ENCODE measurements at places on chromosomes 12 and 14.

- DNase-seq = no peak
Observed at GRCh38 chr12:42756841-42757623, 167.5 kb upstream of the PRICKLE1 start.

DNA sequence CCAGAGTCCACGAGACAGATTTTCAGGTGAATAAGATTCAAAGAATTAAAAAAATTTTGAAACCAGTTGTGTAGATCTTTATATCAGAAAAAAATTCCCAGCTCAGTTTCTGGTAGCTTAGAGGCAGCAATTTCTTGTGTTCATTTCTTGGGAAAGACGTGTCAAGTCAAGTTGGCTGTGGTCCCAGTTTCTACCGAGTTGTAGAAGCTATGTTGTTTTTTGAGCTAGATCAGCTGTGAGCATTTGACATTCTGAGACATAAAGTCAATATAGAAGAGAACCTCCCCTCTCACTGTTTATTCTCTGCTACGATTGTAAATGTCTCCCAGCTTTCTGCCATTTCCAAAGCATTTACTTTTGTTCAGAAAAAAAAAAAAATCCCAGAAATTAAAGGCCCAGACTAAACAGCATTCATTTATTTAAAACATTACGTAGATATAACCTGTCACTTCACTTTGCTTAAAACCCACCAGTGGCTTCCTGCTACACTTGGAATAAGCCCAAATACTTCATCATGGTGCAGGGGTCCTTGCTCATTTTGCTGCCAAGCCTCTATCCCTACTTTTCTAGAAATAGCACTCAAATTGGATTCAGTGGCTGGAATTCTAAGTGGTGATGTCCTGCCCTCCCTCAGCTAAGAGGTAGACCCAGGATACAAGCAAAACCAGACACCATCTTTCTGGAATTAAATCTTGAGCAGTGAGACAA lies 20.6 kb upstream of the PYGL start:
- no peak for DNase-seq

DNA sequence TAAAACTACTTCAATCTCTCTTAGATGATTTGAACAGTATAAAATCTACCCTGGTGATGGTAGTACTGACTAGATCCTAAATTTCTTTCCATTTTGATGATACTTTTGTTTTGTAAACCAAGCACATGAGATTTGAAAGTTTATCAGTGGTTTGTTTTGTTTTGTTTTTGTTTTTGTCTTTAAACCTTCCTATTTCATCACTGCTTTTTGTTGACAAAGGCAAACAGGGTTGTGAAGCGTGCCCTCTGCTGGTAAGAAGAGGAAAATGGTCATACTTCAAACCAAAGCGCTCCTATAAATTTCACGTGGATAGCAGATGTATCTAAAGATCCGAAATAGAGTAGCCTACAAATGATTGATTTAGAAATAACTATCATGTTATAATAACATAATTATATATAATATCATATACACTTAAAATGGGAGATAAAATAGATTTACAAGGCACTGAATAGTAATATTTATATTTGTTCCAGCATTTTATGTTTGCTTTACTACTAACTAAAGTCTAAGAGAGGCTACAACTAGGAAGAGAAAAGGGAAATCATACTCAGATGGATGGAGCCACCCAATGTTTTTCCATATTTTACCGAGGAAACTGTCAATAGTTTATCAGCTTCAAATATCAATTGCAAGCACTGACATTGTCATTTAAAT lies 254.0 kb upstream of the USP15 start:
- peak; percentile 1 for DNase-seq

DNA sequence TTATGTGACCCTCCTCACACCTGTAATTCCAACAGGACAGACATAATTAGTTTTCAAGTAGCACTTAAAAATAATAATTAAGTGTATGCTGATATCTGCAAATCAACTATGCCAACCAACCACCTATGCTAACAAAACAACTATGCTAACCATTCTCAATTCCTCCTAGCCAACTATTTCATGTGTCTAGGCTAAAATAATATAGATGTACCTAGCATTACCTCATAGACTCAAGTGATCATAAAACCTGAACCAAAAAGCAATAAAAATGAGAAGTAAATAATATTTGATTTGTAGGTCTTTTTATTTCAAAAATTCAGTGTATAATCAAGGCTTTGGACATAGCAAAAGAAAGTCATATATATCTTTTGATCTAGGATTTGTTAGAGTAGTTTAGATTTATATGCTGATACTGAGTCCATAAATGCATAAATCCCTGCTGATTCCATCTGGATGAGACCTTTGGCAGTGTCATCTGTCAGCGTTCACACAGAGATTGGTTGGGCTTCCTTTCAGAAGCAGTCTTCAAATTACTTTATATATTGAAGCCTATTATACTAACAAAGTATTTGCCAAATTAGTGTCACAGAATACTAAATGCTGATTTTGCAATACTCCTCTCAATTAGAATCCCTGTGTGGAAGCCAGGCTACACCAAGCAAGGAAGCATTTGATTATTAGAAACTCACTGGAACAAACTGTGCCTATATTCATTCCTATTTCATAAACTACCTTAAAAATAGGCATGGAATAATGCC lies 101.4 kb upstream of the PPM1H start:
- no peak for DNase-seq

GRCh38 chr14:96806836-96807235 lies 9.7 kb downstream of the VRK1 start:
- no peak for DNase-seq

DNA sequence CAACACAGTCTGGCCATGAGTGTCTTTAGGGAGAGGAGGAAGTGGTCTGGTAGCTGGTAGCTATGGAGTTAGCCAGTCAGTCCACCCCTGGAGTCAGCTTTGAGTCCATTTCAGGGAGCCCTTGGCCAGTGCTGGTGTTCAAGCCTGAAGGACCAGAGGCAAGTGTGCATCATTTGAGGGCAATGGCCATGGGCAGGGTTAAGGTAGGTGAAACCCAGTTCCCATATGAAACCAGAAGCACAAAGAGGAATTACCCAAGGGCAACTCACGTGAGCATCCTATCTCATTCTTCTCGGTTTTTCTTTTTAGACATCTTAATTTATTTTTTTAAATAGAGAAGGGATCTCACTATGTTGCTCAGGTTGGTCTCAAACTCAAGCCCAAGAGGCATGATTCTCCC lies 61.3 kb upstream of the ACTN1 start:
- no peak for DNase-seq

DNA sequence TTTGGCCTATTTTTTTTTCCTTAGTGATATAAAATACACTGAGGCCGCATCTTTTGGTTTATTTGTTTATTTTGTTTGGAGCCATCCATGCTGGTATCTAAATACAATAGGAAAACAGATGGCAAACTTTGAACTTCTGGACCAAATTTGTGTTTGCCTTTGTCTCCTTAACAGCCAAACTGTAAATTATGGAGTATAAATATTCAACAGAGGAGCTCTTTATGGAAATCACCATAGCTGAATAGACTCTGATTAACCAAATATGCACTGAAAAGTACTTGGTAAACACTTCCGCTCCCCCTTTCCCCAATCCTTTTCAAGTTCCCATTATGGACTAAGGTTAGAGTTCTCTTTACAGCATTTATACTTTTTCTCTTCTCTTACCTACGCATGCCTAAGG lies 80.5 kb downstream of the TESC start:
- DNase-seq = no peak

DNA sequence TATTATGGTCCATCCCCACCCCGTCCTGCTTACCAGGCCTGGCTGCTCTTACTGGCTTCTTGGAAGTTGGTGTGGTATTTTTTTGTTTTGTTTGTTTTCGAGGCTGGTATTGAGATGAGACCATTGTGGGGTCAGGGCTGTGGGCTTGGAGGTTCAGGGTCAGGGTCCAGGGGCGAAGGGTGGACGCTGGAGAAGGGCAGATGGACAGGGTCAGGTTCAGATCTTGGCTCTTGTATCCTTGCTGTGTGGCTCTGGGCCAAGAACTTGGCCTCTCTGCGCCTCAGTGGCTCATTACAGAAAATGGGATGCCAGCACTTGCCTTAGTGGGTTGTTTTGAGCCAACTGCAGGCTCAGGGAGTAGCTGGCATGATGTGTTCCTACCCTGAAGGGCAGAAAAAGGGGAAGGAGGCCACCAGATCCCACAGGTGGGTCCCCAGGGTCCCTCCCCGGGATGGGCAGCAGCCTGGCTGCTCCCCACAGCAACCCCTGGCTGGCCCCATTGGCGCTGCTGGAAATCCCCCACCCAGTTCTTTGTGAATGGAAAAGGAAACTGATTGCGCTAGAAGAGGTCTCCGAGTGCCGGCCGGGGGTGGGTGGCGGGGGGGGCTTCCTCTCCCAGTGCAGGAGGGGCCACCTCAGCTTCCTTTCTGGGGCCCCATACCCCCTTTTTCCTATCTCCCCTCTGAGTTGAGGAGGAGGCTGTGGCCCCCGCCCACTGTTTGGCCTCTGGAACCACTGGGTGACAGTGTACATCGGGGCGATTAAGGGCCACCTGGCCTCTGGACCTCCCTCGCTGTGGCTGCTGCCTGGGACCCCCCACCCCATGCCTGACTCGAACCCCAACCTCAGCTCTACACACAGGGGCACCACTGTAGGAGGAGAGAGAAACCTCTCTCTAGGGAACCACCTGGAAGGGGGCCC lies 25.0 kb downstream of the SH2B3 start:
- DNase-seq = no peak

DNA sequence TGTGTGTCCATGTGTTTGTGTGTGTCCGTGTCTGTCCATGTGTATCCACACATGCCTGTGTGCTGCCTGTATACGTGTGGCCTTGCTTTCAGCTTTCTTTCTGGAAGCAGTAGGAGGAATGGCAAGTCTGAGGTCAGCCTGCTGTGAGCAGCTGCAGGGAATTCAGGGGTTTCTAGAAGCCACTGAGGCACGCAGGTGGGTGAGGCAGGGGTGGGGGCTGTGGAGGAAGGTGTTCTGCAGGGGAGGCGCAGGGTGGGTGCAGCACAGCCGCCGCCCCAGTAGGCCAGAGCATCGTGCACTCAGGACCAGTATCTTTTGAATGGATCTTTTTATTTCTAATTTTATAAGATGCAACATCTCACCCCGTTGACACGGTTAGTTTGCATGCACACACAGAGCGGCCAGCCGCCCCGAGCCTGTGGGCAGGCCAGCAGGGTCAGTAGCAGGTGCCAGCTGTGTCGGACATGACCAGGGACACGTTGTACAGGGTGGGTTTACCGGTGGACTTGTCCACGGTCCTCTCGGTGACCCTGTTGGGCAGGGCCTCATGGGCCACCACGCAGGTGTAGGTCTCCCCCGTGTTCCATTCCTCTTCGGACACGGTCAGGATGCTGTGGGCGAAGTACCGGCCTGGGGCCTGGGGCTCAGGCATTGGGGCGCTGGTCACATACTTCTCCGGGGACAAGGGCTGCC lies 327.7 kb downstream of the TMEM121 start:
- DNase-seq = no peak

- DNase-seq = no peak
Observed at GRCh38 chr14:51058382-51058781, 36.5 kb downstream of the TRIM9 start.

DNA sequence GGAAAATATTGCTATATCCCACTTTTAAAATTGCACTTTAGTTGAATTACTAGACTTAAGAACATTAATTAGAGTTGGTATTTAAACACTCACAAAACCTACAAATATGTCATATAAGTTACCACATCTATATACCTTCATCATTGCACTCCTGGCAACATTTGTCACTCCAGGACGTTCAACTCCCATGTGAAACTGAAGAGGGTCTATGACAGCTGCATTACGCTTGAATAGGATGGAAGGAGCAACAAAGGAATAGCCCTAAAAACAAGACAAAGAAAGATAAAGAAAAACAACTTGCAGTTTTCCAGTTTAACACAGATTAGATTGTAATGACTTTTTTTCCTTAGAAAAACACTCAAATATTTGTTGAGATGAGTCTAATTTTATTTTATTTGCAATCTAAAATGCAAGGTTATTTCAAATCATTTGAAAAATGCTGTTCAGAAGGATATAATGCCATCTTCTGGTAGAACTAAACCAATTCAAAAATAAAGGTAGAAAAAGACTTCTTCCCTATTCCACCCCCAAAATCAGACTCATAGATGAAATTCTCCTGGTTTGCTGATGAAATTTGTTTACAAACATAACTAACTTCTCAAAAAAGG lies 84.3 kb upstream of the TTC7B start:
- no peak for DNase-seq

DNA sequence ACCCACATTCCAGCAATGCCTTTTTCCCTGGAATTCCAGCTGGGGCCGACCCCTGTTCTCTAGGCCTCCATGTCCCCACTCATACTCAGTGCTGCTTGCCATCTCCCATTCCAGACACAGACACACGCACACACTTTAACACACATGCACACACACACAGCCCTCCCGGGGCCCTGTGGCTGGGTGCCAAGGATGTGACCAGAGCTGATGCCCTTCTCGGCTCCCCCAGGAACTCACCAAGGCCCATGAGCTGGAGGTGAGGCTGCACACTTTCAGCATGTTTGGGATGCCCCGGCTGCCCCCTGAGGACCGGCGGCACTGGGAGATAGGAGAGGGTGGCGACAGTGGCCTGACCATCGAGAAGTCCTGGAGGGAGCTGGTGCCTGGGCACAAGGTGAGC lies 4.3 kb downstream of the PLEKHG6 start:
- no peak for DNase-seq

DNA sequence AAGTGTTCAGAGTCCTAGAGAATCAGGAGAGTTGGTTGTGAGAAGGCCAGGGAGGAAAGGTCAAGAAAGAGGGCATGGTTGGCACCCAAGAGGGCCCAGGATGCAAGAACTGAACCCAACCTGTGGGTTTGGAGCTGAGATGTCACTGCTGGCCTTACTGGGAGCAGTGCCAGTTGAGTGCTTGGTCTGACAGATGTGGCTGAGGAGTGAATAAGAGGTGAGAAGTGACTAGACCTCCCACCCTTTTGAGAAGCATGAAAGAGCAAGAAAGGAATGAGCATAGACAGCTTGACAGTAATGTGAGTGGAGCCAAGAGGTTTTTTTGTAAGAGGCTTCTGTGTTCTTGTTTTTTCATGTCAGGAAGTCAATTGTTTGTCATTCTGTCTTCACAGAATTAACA lies 95.3 kb downstream of the FGD4 start:
- DNase-seq = no peak

DNA sequence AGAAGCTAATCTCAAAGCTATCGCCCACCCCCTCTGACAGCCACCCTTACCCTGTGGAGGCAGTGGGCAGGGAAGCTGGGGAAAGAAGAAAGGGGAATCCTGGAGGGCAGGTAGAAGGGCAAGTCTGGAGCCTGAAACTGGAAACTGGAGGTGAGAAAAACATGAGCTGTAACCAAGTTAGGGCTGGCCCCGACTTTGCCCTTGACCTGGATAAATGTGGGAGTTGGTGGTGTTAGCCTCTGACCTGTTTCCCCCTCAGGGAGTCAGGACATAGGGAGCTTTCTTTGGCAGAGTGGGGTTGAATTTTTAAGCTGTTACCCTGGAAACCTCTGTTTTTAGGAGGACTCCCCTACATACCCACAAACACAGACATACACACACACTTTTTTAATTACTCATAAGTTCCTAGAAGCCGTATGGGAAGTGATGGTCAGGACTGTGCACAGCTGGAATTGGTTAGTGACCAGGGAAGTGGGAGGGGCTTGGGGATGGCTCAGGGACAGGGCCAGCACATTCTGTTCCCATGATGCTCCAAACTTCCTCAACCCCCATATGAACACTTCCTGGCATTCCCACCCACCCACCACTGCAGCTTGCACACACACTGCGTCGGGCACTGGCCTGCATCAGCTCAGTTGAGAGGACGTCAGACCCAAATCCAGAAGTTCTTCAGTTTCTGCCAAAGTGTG lies 5.0 kb upstream of the MMP19 start:
- no peak for DNase-seq

- DNase-seq = no peak
Observed at GRCh38 chr14:50335989-50336824, 24.1 kb downstream of the DMAC2L start.

GRCh38 chr12:64028541-64028940 lies 184.0 kb downstream of the SRGAP1 start:
- no peak for DNase-seq

GRCh38 chr12:57454566-57455373 lies at the start of gene INHBE:
Gene INHBE (plus strand): TSS chr12:57455307. CDS start chr12:57455537, 230 bp downstream.
- DNase-seq = no peak

All from caudate nucleus (tissue), 63 donors.